HFFc6 (cell line): ENCODE measurements at places on chromosomes 7 and 10. TPM values are rescaled to one million over a fixed set of nuclear protein-coding genes. Genes with fewer than 3 reads are reported as not detected.

- DNase-seq: no peak
Observed at GRCh38 chr7:31940167-31940566, 130.0 kb downstream of the PDE1C start.

Gene INPP5A
- total RNA-seq: 62.3 to 69.8 TPM (median 64.6 TPM) in 3 replicates

DNA sequence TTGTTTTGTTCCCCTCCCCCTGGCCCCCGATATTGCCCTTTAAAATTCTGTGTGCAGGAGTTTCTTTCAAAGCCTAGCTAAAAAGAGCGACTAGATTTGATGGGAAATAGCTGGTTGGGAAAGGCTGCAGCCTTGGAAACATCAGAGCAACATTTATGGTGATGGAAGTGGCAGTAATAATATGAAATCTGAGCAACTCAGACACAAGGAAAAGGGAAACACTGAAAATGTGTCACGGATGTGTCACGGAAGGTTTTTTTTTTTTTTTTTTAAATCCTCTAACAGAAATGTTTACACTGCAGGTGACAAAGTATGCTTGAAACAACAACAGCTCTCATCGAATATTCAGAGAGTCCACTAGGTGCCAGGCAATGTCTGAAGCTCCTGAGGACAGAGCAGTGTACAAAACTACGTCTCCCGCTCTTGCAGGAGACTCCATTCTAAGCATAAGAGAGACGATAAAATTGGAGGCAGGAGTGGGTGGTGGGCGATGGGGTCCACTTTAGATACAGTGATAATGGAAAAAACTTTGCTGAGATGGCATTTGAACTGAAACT, 143.0 kb downstream of the RSU1 start:
- DNase-seq: no peak

Gene ACTR3C
- total RNA-seq: not detected in 3 replicates

GRCh38 chr7:7491044-7491443, 44.6 kb downstream of the COL28A1 start:
- peak; percentile 24 for DNase-seq

GRCh38 chr10:80596391-80597257, 58.9 kb downstream of the SH2D4B start:
- DNase-seq: peak; percentile 18

DNA sequence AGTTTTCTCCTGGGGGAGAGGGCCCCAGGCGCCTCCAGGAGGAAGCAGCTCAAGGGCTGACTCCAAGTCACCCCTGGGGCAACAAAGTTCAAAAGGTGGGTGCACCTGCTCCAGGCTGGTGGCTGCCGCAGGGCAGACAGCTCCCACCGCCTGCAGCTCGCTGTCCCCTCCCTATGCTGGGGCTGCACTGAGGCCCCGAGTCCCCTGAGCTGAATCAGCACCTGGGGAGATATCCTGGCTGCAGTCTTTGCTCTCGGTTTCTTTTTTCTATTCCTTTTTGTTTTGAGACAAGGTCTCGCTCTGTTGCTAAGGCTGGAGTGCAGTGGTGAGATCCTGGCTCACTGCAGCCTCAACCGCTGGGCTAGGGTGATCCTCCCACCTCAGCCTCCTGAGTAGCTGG, 183.4 kb downstream of the DNAJB6 start:
- no peak for DNase-seq

Gene HPSE2
- total RNA-seq: 0.07 to 0.08 TPM in 2 of 3 replicates, not detected in the other

Gene DGKI
- 1.4 to 1.9 TPM (median 1.5 TPM) in 3 replicates for total RNA-seq

GRCh38 chr10:70354556-70354955, 27.9 kb downstream of the LRRC20 start:
- DNase-seq: no peak
